ENCODE measurements at places on chromosomes 11 and 22. TPM values are rescaled to one million over a fixed set of nuclear protein-coding genes. Genes with fewer than 3 reads are reported as not detected.

Gene MAJIN
- total RNA-seq, result not detected

Gene NXF1
- 39.4 TPM for total RNA-seq

Gene KRTAP5-5
- not detected for total RNA-seq

Gene SLN
- total RNA-seq, result 1.1 TPM

Gene MUC15
- total RNA-seq, result not detected

Gene NOX4
- total RNA-seq, result 0.85 TPM

Gene SHISAL1
- total RNA-seq, result 13.5 TPM

Gene CHST1
- total RNA-seq, result 3.6 TPM

Gene LMF2
- total RNA-seq, result 74.5 TPM

Gene FXYD6
- 0.10 TPM for total RNA-seq

Gene SCGB1D2
- total RNA-seq, result not detected

Gene DNAJB7
- not detected for total RNA-seq

Measured in smooth muscle cell of the pulmonary artery (primary cell).